ENCODE measurements at places on chromosomes 1 and 21.

DNA sequence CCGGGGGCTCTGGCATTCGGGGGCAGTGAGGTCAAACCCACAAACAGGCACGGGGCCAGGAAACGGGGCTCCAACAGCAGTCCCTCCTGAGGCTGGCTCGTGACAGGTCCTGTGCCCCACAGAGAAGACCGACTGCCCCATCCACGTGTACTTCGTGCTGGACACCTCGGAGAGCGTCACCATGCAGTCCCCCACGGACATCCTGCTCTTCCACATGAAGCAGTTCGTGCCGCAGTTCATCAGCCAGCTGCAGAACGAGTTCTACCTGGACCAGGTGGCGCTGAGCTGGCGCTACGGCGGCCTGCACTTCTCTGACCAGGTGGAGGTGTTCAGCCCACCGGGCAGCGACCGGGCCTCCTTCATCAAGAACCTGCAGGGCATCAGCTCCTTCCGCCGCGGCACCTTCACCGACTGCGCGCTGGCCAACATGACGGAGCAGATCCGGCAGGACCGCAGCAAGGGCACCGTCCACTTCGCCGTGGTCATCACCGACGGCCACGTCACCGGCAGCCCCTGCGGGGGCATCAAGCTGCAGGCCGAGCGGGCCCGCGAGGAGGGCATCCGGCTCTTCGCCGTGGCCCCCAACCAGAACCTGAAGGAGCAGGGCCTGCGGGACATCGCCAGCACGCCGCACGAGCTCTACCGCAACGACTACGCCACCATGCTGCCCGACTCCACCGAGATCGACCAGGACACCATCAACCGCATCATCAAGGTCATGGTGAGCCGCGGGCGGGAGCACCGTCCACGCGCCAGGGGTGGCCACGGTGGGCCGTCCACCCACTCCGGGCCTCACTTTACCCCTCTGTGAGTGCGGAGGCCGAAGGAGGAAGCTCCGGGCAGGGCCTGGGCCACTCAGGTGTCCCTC lies 14.2 kb downstream of the COL6A2 start:
- DNase-seq = no peak

DNA sequence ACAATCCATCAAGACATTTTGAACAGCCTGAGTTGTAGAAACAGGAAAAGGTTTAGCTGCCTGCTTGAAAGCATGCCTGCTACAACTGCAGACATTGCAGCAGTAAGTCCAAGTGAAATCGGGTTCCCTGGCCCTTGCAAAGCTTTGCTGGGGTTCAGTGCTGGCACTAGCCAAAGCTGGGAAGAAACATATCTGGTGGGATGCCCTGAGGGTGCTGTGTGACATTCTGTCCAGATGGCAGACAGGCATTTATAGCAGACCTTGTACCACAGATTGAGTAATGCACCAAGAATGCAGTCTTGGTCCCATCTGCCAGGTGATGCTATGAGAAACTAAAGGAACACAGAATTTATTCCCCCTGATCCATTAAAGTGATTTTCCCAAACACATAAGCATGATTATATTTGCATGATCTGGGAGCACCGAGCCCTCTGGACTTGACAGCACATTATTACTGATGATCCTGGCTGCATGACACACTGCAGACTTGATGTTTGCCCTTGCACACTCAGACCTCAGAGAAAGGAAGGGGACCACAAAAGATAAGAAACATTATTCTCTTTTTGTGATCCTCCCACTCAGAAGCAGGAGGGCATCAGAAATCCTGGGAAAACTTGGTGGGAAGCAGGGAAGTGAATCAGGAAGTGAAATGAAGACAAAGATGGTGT lies 223.7 kb upstream of the FAM78B start:
- no peak for DNase-seq

DNA sequence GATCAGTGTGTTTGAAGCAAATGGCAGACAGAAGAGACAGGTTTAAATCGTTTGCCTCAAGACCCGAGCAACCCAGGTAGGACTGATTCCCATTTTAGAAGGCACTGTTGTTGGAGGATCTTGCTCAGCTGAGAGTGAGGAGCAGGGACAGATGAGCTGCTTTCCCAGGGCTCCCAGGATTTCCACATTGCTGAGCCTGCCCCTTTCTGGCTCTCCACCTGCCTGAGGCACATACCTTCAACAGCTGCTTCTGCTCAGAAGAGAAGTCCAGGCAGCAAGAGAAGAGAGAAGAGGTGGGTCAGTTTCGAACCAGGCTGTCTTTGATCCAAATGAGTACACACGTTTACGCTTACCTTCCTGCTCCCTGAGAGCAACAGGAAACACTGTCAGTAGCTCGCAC lies 5.7 kb downstream of the TNNT2 start:
- no peak for DNase-seq

DNA sequence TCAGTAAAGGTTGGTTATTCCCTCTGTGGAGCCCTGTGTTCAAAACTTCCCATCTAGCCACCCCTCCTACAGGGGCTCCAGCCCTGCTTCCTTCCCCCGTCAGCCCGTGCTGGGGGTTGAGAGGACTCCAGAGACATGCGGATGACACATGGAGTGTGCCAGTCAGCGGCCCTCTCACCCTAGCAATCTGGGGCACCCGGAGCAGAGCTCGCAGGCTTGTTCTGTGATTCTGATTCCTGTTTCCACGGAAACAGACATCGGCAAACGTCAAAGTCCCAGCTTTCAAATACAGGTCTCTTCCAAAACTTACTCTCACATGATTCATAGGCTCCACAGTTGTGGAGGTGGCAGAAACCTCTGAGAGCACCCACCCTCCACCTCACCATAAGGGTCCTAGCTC lies 9.8 kb upstream of the SSBP3 start:
- DNase-seq = no peak

GRCh38 chr21:45030682-45031570 lies 43.5 kb upstream of the ADARB1 start:
- DNase-seq = no peak

DNA sequence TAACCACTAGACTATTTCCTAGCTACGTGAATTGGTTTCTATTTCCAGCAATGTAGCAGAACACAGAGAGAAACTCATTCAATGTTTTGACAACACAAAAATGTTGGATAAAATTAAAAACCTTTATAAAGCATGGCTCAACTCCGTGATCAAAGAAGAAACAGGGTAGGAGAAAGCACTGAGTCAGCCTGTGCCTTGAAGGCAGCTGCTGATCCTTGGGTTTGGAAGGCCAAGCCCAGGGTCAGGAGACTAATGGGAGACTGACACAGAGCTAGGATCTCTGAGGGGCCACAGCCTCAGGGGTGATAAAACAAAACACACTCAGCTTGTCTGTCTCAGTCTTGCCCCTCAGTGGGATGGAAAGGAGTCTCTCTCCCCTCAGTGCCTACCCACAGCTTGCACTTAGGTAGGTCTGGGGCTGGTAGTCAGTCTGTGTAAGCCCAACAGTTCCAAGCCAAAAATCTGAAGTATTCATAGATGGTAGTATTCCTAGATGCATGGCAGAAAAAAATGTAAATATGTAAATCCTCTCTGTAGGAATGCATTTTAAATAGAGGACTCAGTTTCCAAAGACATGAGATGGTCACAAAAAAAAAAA lies 53.3 kb downstream of the B3GALNT2 start:
- no peak for DNase-seq

- DNase-seq = no peak
These were observed 86.8 kb downstream of the GDAP2 start for GRCh38 chr1:117842408-117843170.

- no peak for DNase-seq
These were observed 9.3 kb upstream of the HES5 start for GRCh38 chr1:2539312-2539907.

DNA sequence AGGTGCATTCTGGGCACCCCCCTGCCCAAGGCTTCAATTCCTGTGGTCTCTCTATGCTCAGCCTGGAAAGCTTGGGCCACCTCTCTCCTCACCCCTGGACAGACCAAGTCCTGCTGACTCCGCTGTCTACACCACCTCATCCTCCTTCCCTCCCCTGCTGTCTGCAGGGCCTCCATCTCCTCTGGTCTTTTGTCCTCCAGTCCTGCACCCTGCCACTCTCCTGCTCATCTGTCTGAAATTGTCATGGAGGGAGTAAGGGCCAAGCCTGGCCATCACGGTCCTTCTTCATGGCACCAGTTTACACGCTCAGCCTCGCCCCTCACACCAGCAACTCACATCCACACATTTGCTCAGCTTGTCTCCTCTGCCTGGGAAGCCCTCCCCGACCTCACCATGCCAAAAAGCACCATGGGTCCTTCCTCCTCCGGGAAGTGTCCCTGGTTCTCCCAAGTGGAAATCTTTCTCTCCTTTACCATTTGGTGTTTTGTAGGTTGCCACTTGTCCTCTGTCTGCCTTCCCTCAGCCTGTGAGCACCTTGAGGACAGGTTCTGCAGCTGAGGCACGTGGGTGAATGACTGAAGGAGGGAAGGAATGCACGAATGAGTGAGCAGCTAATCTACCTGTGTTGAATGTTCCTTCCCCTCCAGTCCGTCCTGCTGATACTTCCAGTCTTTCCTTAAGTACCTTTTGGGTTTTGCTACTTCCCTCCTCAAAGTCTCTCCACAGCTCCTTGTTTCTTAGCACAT lies 2.1 kb upstream of the SLC2A1 start:
- no peak for DNase-seq

GRCh38 chr1:189500778-189501177 lies 976.9 kb downstream of the BRINP3 start:
- no peak for DNase-seq

- DNase-seq = no peak
These were observed 7.8 kb downstream of the PTTG1IP start for GRCh38 chr21:44865561-44866280.

DNA sequence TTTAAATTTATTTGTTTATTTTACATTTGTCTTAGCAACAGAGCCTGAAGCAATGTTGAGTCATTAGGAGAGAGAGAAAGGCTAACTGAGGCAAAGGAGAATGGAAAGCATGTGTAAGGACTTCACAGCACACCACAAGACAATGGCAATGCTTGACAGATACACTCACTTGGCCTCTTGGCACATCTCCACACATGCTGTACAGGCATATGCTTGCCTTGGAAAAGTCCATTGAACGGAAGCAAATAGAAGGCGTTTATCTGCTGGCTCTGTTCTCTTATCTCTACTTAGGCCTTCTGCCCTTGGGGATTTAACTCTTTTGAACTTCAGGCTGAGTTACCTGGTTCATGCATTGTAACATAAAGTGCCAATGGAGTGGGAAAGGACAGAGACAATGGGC lies 262.2 kb upstream of the POU3F1 start:
- DNase-seq = no peak

GRCh38 chr1:186628910-186629309 lies 51.3 kb downstream of the PTGS2 start:
- no peak for DNase-seq

DNA sequence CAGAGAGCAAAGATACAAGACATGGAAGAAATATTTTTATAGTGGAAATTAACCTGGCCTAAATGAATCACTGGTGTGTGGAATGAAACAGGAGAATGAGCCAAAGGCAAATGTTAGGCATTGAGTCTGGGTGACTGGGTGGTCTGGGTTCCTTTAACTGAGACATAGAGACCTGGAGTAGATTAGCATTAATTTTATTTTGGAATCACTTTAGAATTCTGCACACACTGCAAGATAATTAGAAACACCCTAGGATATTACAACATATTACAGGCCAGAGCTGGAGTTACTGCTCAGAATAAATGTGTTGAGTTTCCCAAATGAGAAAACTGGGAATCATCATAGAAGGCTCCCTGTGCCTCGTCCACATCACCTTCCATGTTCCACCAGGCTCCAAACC lies 85.5 kb downstream of the PLPPR5 start:
- no peak for DNase-seq

Data from NCI-H774 (cell line).